CD8-positive, alpha-beta memory T cell (primary cell): ENCODE measurements at places on chromosomes 2 and 18.
A peak's percentile ranks its signal among the peaks of the same experiment; 100 is the strongest.

- H3K27me3 ChIP-seq, result no peaks in the 10 kb centered on the region
- H3K27ac ChIP-seq, result no peak overlapping the region
- no peaks in the 10 kb centered on the region for H3K4me1 ChIP-seq
- no peak overlapping the region for H3K4me3 ChIP-seq
- H3K36me3 ChIP-seq, result no peaks in the 10 kb centered on the region
Measured at GRCh38 chr2:168130346-168130745, 117.0 kb downstream of the STK39 start.

DNA sequence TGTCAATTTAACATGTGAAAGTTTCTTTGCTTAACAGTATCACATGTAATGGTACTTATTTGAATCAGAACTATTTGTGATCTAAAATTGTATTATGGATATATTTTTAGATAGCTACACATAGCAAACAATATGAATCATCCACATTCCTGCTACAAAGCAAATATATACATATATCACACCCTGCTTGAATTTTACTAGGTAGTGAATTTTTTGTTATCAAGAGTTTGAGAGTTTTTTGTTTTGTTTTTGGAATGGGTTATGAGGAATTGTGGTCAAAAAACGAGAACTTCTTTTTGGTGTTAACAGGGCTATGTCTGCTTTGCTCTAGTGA, 635.7 kb downstream of the NRXN1 start:
- no peak overlapping the region for H3K27ac ChIP-seq
- no peaks in the 10 kb centered on the region for H3K27me3 ChIP-seq
- H3K36me3 ChIP-seq, result no peaks in the 10 kb centered on the region
- no peak for DNase-seq

- H3K4me3 ChIP-seq, result peak overlapping the region; percentile 63
- no peaks in the 10 kb centered on the region for H3K36me3 ChIP-seq
- H3K4me1 ChIP-seq, result peaks cover 5% of the 10 kb centered on the region
- peak overlapping the region; percentile 70 for H3K27ac ChIP-seq
- peak; percentile 82 for DNase-seq
- no peaks in the 10 kb centered on the region for H3K27me3 ChIP-seq
Measured at GRCh38 chr2:8685697-8686358, 4.0 kb downstream of the ID2 start.

- no peak overlapping the region for H3K27ac ChIP-seq
- H3K4me3 ChIP-seq, result no peak overlapping the region
- H3K27me3 ChIP-seq, result no peaks in the 10 kb centered on the region
Measured at GRCh38 chr2:205212357-205212756, 469.9 kb upstream of the NRP2 start.

- no peak for DNase-seq
- no peaks in the 10 kb centered on the region for H3K4me1 ChIP-seq
- H3K36me3 ChIP-seq, result no peaks in the 10 kb centered on the region
- H3K4me3 ChIP-seq, result no peak overlapping the region
- H3K27me3 ChIP-seq, result no peaks in the 10 kb centered on the region
- no peak overlapping the region for H3K27ac ChIP-seq
Measured at GRCh38 chr2:67015681-67016080, 381.5 kb upstream of the ETAA1 start.

DNA sequence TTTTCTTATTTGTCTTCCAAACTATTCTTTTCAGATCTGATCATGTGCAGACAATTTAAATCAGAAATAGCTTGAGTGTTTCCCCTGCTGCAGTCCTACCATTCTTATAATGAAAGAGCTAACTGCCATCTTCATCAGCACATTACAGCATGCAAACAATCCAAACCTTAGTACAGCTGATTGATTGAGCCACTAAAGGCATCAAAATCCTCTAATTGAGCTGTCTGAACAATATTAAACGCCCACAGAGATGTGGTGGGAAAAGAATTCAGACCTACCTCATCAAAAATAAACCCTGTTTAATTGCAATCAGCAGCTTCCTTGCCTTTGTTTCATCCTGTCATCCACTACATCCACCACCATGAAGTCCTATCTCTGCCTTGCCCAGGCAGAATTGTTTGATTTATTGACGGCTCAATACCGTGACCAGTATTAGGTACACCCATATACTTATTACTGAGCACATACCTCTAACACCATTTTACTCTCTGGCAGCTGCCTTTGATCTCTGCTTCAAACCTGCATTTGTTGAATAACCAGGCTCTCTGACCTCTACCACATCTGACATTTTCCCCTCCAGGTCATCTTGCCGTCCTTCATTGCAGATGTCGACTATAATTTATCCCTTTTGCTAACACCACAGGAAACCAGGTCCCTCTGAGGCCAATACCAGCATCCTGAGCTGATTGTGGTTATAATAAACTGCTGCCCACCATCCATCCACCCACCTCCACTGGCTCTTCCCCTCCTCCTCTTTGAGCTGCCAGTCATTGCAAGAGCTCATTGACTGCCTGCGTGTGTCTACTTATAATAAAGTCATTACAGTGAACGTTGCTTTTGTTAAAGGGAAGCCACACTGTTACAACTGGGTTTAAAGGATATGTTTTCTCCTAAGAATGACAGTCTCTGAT, 78.5 kb downstream of the RBM43 start:
- H3K36me3 ChIP-seq, result no peaks in the 10 kb centered on the region
- H3K27ac ChIP-seq, result no peak overlapping the region
- no peak overlapping the region for H3K4me3 ChIP-seq
- H3K4me1 ChIP-seq, result no peaks in the 10 kb centered on the region
- DNase-seq, result no peak

- no peaks in the 10 kb centered on the region for H3K36me3 ChIP-seq
- no peak overlapping the region for H3K4me3 ChIP-seq
- no peak for DNase-seq
- H3K4me1 ChIP-seq, result no peaks in the 10 kb centered on the region
- no peak overlapping the region for H3K27ac ChIP-seq
Measured at GRCh38 chr18:60020107-60020925, 120.5 kb downstream of the PMAIP1 start.

DNA sequence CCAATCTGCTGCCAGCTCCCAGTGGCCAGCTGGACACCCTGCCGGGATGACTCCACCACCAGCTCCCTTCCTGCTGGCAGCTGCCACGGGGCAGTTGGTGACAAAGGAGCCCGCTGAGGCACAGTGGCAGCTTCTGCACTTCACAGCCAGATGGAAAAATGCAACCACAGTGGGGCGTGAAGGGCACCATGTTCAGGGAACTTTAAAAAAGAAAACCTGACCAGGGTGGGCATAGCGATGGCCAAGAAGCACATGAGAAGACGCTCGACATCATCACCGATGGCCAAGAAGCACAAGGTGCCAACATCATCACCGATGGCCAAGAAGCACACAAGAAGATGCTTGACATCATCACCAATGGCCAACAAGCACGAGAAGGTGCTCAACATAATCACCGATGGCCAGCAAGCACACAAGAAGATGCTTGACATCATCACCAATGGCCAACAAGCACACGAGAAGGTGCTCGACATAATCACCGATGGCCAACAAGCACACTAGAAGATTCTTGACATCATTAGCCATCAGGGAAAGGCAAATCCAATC, 243.5 kb downstream of the EIPR1 start:
- no peak for DNase-seq
- no peaks in the 10 kb centered on the region for H3K4me1 ChIP-seq
- H3K27me3 ChIP-seq, result no peaks in the 10 kb centered on the region
- no peak overlapping the region for H3K4me3 ChIP-seq
